ENCODE measurements at places on chromosomes 13 and 19.

GRCh38 chr19:44644402-44645016 lies 799 bp downstream of the PVR start:
- peak; percentile 41 for DNase-seq
- H3K27ac ChIP-seq: peak overlapping the region; percentile 54
- peaks cover 9% of the 10 kb centered on the region for H3K27me3 ChIP-seq

DNA sequence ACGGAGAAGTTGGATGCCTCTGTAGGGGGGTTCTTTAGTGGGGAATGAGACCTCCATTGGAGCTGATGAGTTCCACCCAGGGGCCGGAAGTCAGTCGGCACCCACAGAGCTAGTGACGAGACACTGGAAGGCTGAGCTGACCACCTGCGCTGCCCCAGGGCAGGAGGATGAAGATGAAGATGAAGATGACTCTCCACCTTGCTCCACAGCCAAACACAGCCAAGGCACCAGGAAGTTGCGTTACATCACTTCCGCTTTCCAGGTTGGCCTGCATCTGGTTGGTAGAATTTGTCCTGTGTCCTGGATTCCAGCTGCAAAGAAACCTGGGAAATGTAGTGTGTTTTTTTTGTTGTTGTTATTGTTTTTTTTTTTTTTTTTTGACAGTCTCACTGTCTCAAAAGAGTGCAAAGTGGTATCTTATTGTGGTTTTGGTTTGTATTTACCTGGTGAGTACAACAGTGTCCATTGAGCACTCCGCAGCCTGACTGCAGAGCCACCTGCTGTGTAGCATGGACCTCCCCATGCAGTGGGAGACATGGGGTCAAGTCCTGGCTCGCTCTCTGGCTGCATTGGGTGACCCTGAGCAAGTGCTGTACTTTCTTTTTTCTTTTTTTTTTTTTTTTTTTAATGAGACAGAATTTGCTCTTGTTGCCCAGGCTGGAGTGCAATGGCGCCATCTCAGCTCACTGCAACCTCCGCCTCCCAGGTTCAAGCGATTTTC lies 1.9 kb downstream of the TBC1D17 start:
- DNase-seq: no peak
- H3K27ac ChIP-seq: no peak overlapping the region

- peak; percentile 99 for DNase-seq
- H3K36me3 ChIP-seq: peaks cover 76% of the 10 kb centered on the region
- H3K4me1 ChIP-seq: peaks cover 19% of the 10 kb centered on the region
- H3K27ac ChIP-seq: peak overlapping the region; percentile 38
- H3K4me3 ChIP-seq: peak overlapping the region; percentile 64
- peaks cover 3% of the 10 kb centered on the region for H3K27me3 ChIP-seq
These were observed 19.5 kb downstream of the PRKD2 start for GRCh38 chr19:46697204-46697960.

- peaks cover 8% of the 10 kb centered on the region for H3K36me3 ChIP-seq
- H3K27me3 ChIP-seq: peaks cover 11% of the 10 kb centered on the region
- H3K27ac ChIP-seq: peak overlapping the region; percentile 94
- H3K4me1 ChIP-seq: peaks cover 58% of the 10 kb centered on the region
- DNase-seq: no peak
These were observed 3.8 kb upstream of the SLC25A42 start for GRCh38 chr19:19059837-19060611.

DNA sequence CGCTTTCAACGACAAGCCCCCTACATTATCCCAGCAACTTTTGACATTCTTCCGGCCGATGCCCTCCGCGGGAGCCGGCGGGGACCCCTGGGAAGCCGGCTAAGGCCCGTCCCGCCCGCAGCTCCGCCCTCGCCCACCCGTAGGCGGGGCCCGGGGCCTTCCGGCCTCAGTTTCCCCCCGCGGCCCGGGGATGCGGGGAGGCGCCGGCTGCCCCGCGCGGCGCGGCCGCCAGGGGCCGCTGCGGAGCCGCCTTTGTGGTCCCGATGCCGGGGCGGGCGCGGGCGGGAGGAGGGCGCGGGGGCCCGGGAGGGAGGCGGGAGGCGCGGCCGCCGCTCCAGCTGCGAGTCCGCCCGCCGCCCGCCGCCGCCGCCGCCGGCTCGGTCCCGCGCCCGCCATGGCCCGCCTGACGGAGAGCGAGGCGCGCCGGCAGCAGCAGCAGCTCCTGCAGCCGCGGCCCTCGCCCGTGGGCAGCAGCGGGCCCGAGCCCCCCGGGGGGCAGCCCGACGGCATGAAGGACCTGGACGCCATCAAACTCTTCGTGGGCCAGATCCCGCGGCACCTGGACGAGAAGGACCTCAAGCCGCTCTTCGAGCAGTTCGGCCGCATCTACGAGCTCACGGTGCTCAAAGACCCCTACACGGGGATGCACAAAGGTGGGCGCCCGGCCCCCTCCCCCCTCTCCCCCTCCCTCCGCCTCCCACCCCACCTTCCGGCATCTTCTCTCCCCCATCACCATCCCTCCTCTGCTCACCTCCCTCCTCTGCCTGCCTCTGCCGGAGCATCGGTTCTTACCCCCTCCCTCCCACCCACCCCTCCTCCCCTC lies at the start of gene CELF5:
Gene CELF5 (plus strand): TSS at position 316 of the 823 bp plus-strand sequence. CDS start 79 bp downstream, at position 395.
- peaks cover 40% of the 10 kb centered on the region for H3K27me3 ChIP-seq
- H3K27ac ChIP-seq: no peak within 1 kb of the TSS
- no peaks in the 10 kb centered on the region for H3K4me1 ChIP-seq
- H3K4me3 ChIP-seq: peak within 1 kb of the TSS; percentile 47

- H3K4me1 ChIP-seq: peaks cover 7% of the 10 kb centered on the region
- peaks cover 4% of the 10 kb centered on the region for H3K27me3 ChIP-seq
- no peaks in the 10 kb centered on the region for H3K36me3 ChIP-seq
These were observed 31.1 kb upstream of the ATP12A start for GRCh38 chr13:24648983-24649687.

- peaks cover 9% of the 10 kb centered on the region for H3K36me3 ChIP-seq
- H3K4me1 ChIP-seq: peaks cover 17% of the 10 kb centered on the region
- peaks cover 10% of the 10 kb centered on the region for H3K27me3 ChIP-seq
- peak overlapping the region; percentile 99 for H3K4me3 ChIP-seq
These were observed 709 bp downstream of the DPP9 start for GRCh38 chr19:4722671-4723594.

GRCh38 chr19:45321848-45322247 lies 827 bp downstream of the CKM start:
- H3K27me3 ChIP-seq: peaks cover 39% of the 10 kb centered on the region
- H3K27ac ChIP-seq: peak overlapping the region; percentile 33
- H3K4me1 ChIP-seq: peaks cover 38% of the 10 kb centered on the region
- no peak overlapping the region for H3K4me3 ChIP-seq
- H3K36me3 ChIP-seq: no peaks in the 10 kb centered on the region

DNA sequence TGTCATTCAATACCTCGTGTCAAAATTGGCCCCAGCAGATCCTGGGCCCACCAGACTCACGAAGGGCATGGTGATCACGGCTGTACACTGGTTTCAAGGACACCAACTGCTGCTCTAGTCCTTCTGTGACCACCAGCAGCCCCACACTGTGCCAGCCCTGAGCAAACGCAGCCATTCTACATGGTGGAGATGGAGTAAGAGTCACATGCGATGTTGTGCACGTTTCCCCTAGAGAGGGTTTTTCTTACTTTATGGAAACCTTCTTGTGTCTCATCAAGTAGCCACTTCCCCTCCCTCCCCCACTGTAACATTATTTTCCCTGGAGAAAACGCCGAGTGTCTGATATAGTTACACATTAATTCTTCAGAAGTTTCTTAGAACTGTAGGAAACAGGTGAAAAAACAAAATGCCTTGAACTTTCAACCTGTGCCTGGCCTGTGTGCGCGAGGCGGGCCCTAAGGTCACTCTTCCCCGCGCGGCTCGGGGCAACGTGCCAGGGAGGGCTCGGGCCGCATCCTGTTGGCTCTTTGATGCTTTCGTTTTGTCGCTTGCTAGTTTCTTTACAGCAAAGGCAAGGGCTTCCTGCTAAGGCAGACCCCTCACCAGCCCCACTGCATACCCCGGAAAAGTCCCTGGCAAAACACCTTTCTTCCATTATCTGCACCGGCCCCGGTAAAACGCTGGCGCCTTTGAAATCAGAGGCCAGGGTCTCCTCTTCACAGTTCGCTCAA lies 44.6 kb downstream of the GGACT start:
- peaks cover 53% of the 10 kb centered on the region for H3K4me1 ChIP-seq
- H3K27ac ChIP-seq: no peak overlapping the region
- no peak overlapping the region for H3K4me3 ChIP-seq
- H3K36me3 ChIP-seq: peaks cover 15% of the 10 kb centered on the region
- DNase-seq: no peak
- peaks cover 3% of the 10 kb centered on the region for H3K27me3 ChIP-seq

- peaks cover 99% of the 10 kb centered on the region for H3K27me3 ChIP-seq
- H3K27ac ChIP-seq: no peak overlapping the region
- no peak overlapping the region for H3K4me3 ChIP-seq
These were observed 16.3 kb downstream of the ONECUT3 start for GRCh38 chr19:1769645-1769985.

Data from nephron progenitor cell (in vitro differentiated cells).